ENCODE measurements at places on chromosomes 4 and X.

- DNase-seq = no peak
These were observed 116.3 kb upstream of the TMEM150C start for GRCh38 chr4:82678051-82678450.

DNA sequence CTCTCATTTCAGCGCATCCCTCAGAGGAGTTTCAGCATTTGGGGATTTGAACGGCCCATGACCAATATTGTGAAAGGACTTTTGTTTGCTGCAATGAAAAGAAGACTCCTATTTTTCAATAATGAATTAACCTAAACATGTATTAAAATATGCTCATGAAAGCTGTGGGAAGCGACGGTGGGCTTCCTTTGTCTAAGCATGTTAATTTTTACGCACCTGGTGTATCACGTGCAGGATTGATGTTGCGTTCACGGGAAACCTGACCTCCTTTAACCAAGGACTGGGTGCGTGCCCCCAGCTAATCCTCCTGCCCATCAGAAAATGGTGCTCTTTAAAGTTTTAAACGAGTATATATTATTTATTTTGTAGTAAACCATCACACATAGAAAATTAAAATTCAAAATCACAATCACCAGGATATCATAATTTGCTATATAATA lies 590 bp upstream of the CCDC110 start:
- no peak for DNase-seq

DNA sequence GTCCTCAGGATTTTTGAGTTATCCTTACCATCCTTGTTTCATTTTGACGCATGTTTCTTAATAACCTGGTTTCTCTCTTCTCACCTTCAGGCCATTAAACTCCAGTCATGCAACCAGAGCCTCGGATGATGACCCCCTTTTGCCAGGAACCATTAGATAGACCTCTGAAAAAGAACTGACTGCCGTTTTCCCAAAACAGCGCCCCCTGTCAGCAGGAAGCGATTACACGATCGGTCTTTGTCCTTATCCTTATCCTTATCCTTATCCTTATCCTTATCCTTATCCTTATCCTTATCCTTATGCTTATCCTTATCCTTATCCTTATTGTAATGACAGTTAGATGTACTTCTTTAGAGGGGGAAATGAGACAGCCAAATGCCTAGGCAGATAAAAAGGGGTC lies 148.4 kb upstream of the ITM2A start:
- DNase-seq = no peak

GRCh38 chr4:124206779-124207605 lies 505.5 kb downstream of the ANKRD50 start:
- no peak for DNase-seq

GRCh38 chr4:180052629-180053028 lies 2190.6 kb upstream of the TENM3 start:
- no peak for DNase-seq

DNA sequence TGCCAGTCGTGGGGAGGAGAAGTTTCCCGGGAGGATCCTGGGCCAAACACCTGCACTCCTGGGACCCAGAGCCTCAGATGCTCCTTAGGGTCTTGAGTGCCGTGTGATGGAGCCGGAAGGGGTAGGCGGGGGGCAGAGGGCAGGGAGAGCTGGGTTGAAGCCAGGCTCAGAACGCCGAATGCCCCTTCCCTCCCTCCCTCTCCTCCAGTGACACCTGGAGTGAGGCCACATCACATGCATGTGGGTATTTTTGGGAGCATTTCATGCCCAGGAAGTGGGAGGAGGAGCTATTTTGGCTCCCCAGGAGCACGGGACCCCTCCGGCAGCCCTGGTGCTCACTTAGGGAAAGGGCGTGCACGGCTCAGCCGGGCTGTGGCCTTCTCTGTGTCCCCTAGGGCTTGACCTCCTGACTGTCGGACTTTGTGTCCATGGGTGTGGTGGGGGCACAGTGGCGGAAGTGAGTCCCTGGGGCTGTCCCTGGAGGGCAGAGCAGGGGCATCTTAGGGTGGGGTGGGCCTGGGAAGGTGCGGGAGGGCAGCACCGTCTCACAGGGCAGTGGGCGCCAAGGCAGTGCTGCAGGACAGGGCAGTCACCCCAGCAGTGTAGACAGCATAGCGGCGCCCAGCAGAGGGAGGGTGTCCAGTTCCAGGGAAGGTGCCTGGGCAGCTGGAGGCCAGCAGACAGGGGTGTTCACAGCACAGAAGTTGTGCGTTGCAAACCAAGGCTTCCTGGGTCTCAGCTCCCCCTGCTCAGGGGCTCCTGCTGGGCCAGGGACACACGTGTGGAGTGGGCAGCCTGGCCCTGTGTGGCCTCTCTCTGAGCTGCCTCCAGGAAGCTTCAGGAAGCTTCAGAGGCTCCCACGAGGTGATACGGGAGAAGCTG lies 4.9 kb upstream of the CPLX1 start:
- DNase-seq = no peak

DNA sequence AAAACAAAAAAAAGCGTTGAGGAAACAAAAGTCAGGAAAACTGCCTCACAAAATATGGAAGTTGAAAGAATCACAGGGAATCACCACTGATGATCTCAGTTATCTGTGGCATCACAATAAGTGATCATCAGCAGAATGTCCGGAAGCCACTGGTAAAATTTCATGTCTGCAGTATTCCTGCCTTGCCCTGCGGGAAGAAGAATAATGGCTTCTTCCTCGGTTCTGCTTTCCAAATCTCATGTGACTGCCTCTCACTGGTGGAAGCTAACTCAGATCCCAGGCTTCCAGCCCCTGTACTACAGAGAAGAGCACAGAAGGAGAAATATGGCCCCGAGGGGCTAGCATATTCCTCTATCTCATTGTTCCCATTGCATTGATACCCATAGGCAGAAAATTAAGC lies 12.7 kb upstream of the ZNF330 start:
- DNase-seq = no peak

DNA sequence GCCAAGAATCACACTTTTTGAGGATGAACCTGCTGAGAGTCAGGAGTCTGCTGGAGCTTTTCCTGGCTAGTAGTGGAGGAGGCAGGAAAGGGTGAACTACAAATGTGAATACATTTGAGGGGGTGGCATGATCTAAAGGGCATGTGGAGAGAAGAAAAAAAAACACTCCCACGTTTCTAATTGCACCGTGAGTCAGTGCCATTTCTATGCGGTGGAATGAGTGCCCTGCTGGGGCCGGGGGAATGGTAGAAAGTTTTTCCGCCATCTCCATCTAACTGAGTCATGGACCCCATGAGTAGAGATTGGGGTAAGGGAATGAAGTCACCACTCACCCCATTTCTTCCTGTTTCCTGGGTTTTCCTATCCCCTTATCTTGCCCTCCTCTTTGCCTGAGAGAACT lies 19.8 kb downstream of the BEX3 start:
- no peak for DNase-seq

DNA sequence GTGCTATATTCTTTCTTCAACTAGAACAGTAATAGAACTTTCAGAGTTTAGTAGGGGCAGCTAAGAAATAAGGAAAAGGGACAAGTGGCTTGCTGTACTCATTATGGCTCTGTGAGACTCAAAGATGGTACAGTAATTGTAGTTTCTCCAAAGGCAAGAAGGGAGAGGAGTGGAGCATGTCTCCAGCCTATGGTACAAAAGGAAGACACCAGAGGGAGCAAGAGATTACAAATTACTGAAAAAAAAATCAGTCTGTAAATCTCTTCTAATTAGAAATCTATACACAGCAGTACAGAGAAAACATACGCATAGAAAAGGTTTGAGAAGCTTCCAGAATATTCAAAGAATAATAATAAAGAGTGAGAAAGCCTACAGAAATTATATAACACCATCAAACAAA lies 61.4 kb downstream of the KLHL4 start:
- no peak for DNase-seq

DNA sequence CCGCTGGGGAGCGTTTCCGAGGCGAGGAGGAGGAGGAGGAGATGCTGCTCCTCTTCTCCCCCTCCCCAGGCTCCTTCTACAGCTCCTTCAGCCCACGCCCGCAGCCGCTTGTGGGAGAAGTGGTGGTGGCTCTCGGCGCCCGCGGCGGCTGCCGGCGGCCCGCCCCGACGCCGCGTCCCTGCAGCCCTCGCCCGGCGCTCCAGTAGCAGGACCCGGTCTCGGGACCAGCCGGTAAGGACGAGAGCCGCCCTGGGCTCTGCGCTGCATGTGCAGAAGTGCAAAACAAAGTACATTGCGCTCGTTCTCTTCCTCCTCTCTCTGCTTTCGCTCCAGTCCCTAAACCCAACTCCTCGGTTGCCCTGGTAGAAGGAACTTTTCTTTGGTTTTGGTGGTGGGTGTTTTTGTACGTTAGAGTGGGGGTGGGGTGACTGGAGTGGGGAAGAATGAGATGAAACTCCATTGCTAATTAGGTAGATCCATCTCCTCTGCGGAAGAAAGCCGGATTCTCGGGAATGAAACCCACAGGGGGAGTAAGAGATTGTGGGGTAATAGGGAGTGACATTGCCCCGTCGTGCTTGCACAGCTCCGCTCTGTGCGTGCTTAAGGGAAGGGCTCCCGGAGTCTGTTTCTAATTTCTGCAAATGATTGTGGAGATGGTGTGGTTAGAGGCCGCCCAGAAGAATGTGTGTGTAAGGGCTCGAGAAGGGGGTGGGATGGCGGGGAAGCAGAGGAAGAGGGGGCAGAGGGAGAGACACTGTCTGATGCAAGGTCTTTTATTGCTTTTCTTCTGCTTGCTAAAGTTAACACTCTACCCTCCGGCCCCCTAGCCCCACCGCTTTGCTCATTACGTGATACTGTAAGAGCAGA lies 677 bp downstream of the PTPN13 start:
- DNase-seq = peak; percentile 44

- DNase-seq = no peak
These were observed 62.0 kb downstream of the SLAIN2 start for GRCh38 chr4:48403358-48403757.

GRCh38 chr4:8594097-8595038 lies 1.8 kb downstream of the CPZ start:
- DNase-seq = peak; percentile 49

- peak; percentile 17 for DNase-seq
These were observed 31.0 kb upstream of the PDE5A start for GRCh38 chr4:119659576-119659975.

GRCh38 chr4:17780501-17781299 lies 721 bp downstream of the FAM184B start:
- DNase-seq = peak; percentile 79

GRCh38 chr4:1302159-1302558 lies 12.5 kb downstream of the MAEA start:
- DNase-seq = no peak

DNA sequence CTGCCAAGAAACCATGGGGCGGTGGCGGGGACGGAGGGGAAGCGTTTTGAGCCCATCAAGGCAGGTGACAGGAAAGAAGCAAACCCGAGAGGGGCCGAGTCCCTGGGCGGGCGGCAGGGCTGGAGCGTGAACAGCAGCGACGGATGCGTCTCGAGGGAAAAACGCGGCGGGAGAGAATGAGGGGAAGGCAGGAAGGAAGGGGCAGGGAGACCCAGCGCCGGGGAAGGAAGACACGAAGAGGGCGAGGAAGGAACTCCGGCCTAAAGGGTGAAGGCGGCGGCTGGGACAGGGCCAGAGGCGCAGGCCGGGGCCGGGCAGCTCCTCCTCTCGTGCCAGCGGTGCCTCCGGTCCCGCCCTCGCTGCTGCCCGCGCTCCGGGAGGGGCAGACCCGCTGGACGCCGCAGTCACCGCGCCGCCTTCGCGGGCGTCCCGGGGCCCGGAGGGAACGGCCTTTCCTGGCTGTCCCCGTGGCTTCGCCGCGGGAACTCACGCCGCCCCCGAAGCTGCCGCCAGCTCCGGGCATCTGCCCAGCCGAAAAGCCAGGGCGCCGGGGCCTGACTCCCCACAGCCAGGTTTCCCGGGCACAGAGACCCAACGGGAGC lies 751 bp upstream of the RGS12 start:
- DNase-seq = peak; percentile 66

- DNase-seq = no peak
These were observed 114.4 kb downstream of the SH3RF1 start for GRCh38 chr4:169156392-169156791.

GRCh38 chr4:24644983-24645764 lies 60.8 kb upstream of the DHX15 start:
- DNase-seq = peak; percentile 26

DNA sequence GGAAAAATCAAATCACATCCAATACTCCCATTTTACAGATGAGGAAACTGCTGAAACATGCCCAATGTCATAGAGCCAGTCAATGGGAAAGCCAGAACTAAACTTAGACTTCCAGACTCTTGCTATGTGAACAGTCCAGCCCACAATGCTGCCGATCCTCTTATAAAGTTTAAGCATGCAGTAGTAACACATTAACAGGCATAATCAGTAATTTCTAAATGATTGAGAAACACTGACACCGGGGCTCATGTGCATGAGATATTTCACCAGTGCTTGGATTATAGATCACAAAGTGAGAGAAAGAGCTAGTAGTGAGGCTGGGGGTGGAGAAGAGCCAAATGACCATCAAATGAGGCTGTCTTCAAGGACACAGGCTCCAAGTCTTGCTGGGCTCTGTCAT lies 2.5 kb downstream of the BDH2 start:
- no peak for DNase-seq

DNA sequence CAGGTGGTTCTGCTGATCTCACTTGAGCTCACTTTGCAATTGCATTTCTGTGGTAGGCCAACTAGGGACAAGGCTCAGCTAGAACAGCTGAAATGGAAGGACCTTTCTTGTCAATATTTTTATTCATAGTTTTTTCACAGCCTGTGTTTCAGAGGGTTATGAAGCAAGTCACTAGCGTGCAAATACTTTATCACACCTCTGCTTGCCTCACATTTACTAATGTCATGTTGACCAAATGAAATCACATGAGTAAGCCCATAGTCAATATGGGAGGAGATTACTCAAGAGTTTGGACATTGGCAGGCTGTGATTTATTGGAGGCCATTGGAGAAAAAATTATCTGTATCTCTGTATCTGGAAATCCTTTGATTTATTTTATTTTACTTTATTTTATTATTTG lies 628.3 kb upstream of the EPHA5 start:
- no peak for DNase-seq

- DNase-seq = no peak
These were observed 40.9 kb upstream of the HMX1 start for GRCh38 chr4:8912506-8912905.

- no peak for DNase-seq
These were observed 12.8 kb downstream of the SCARB2 start for GRCh38 chr4:76200771-76201231.

DNA sequence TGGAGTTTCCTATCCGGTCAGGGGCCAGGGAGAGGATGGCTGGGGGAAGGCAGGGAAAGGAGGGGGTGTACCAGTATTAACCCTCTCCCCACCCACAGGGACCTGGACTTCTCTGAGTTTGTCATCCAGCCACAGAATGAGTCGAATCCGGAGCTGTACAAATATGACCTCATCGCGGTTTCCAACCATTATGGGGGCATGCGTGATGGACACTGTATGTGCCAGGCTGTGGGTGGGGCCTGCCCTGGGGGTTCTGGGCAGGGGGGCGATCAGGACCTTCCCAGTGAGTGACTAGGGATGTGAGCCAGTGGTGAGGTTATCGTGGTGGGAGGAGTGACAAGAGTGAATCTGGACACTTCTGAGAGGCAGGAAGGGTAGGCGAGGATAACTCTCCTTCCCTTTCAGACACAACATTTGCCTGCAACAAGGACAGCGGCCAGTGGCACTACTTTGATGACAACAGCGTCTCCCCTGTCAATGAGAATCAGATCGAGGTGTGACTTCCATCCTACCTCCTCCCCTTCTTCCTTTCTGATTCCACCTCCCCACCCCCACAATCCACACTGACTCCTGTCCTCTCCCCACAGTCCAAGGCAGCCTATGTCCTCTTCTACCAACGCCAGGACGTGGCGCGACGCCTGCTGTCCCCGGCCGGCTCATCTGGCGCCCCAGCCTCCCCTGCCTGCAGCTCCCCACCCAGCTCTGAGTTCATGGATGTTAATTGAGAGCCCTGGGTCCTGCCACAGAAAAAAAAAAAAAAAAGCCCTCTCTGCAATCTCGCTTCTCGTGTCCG lies 14.6 kb downstream of the USP11 start:
- DNase-seq = no peak
